ENCODE measurements at places on chromosomes 4 and X.

DNA sequence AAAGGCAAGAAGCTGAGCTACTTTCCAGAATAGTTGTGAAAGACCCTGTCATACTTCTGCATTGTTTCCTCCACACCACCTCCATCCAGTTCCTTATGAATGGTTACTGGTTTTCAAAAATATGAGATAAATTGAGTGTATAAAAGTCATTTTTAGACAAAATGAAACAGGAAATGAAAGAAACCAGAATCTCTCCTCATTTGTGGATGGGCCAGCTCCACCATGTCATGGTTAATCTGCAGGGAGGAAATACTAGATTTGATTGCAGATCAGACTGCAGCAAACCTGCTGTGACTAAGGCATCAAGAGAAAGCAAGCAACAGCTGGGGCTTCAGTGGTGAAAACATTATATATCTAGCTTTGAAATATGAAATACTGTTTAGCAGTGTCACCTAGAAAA is 23.8 kb downstream of the F9 start:
- no peak for DNase-seq

- DNase-seq = no peak
Measured at GRCh38 chrX:67044029-67044653, 405.3 kb upstream of the EDA2R start.

DNA sequence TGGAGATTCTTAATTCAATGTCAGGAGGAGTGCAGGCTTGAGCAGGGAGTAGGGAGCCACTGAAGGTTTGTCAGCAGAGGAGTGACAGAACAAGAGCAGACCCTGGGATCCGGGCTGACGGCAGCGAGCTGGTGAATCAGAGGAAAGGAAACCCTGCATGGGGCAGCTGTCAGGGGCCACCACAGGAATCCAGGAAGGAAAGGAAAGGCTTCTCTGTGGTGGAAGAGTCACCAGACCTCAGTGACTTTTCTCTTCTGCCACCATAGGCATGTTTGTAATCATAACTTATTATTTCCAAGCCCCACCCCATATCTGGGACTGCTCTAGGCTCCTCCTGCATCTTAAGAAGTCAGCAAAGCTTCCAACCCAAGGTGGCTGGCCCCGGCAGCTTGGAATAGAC is 150.9 kb downstream of the BCOR start:
- DNase-seq = no peak

DNA sequence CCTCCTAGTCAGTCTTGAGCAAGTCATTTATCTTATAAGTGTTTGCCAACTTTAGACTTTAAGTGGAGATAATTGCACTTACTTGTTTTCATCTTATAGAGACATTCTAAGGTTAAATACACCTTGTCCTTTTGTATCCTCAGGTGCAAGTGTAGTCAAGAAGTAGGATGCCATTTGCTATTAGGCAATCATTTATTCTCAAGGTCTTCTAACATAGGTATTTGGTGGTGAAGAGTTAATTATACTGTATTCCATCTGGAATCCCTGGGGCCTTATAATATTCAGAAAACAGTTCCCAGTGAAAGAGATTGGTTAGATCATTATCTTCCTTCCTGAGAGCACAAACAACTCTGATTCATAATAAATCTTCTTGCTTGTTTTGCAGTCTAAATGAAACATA is 23.7 kb downstream of the SULT1E1 start:
- no peak for DNase-seq

- no peak for DNase-seq
Measured at GRCh38 chr4:154954117-154954516, 173.0 kb downstream of the RBM46 start.

DNA sequence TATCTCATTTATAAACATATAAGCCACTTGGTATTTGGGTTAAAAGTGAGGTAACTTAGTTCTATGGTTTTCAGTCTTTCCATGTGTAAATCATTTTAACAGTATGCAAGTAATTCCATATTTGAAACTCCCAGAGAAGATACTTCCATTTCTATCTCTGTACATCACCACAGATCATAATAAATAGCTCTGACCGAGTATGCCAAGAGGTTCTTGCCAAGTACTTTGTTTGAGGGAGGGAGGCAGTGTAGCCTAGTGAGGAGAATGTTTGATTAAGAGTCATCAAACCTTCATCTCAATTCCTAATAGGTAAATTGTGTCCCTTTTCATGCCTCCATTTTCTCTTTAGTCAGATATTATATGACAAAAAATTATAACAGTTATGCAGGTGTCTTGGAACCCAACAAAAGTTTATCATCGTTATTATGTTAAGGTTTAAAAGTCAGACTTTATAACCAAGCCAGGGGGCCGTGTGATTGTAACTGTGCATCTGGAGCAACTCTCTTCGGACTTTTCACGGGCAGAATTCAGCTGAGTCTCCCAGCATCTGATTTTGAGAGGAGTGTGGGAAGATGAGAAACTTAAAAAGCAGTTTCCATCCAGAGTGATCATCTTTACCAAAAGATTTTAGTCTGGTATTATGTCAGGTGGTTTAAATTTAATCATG is 123.8 kb downstream of the ANK2 start:
- DNase-seq = no peak

- DNase-seq = no peak
Measured at GRCh38 chr4:153497988-153498967, 32.1 kb downstream of the TMEM131L start.

- no peak for DNase-seq
Measured at GRCh38 chr4:22202975-22203710, 254.6 kb upstream of the KCNIP4 start.

Measured in hematopoietic multipotent progenitor cell treated with erythropoietin and hydrocortisone succinate and interleukin-3 and kit ligand, for 8 days (in vitro differentiated cells).